ENCODE measurements at places on chromosomes 13 and 19.

GRCh38 chr19:27780367-27781075 is 1432.4 kb downstream of the UQCRFS1 start:
- no peak for DNase-seq

- DNase-seq, result no peak
Observed at GRCh38 chr19:2477732-2478191, 1.8 kb downstream of the GADD45B start.

GRCh38 chr19:3108775-3109174 is 14.6 kb downstream of the GNA11 start:
- no peak for DNase-seq

- DNase-seq, result no peak
Observed at GRCh38 chr19:40219721-40220276, 1.6 kb upstream of the TTC9B start.

- DNase-seq, result no peak
Observed at GRCh38 chr19:58557221-58558065, 968 bp downstream of the UBE2M start.

GRCh38 chr13:60759499-60759898 is 362.5 kb downstream of the TDRD3 start:
- no peak for DNase-seq

DNA sequence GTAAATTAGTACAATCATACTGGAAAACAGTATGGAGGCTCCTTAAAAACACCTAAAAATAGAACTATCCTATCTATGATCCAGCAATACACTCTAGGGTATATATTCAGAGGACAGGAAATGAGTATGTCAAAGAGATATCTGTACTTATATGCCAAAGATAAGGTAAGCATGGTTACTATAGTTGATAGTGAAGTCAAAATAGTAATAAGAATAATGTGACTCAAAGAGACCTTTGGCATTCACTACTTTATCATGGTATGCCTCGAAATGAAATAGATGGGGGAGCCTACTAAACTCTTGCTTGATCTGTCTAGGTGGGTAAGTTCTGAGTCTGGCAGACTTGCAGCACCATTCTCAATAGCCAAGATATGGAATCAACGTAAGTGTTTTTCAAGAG is 30.3 kb downstream of the FXYD5 start:
- no peak for DNase-seq

GRCh38 chr19:35612224-35612558 is 344 bp upstream of the HAUS5 start:
- no peak for DNase-seq

GRCh38 chr13:43284162-43284561 is 260.8 kb downstream of the DNAJC15 start:
- no peak for DNase-seq

- DNase-seq, result no peak
Observed at GRCh38 chr19:51158474-51159129, 16.5 kb downstream of the SIGLEC7 start.

GRCh38 chr13:113553511-113554332 is 30.8 kb upstream of the TFDP1 start:
- DNase-seq, result no peak

DNA sequence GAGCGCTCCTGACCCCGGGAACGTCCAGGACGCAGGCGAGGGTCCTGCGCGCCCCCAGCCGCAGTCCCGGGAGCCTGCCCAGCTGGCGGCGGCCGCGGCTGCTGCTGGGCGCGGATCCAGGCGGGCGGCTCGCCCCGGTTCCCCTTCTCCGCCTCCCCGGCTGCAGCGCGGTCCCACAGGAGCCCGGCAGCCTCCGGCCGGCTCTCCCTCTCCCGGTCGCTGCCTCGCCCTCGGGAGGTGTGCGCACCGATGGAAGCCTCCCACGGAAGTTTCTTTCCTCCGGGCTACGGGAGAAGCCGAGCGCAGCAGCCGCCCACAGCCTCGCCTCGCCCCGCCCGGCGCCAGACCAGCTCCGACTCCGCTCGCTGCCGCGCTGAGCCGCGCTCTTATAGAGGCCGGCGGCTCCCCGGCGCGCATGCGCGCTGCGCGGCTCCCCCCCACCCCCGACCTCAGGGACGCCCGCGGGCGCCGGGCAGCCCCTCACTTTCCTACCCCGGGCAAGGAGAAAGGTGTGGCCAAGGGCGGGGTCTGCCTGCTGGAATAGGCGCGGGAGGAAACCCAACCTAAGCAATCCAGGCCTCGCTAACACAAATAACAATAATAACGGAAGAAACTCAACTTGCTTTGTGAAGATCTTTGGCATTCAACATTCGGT is at the start of gene SHISA2:
TSS of gene SHISA2 (minus strand) at position 360 of the 655 bp plus-strand sequence. CDS start 1,041 bp downstream, outside the sequence.
- no peak for DNase-seq

DNA sequence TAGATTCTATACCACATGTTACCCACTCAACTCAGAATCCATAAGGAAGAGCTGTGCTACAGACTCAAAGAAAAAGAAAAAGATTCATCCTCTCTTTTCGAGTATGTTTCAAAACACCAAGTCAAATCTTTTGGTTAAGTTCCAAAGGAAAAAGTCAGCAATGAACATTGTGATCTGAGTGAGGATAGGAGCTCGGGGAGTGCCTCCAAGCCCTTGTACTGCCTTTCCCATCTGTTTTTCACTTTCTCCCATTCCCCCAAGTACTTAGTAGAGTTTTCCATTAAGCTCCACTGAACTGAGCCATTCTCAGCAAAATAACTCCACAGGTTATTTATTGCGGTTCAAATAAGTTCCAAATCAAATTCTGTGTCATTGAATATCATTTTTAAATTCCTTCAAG is 47.7 kb upstream of the MAB21L1 start:
- DNase-seq, result no peak

DNA sequence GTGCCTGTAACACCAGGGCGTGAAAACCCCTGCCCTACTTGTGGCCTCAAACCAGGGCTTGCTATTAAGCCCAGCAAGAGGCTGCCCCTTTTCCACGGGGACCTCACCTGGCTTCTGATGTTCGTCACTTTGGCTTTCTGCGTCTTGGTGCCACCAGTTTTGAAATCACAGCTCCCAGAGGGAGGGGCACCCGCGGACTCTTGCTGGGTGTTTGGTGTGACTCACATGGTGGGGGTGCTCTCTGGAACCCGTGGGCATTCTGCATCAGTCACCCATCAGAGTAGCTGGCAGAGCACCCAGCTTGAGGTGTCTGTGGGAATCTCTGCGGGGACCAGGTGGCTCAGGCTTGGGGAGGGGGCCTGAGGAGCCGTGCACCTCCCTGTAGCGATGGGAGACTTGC is 19.2 kb downstream of the SIPA1L3 start:
- no peak for DNase-seq

DNA sequence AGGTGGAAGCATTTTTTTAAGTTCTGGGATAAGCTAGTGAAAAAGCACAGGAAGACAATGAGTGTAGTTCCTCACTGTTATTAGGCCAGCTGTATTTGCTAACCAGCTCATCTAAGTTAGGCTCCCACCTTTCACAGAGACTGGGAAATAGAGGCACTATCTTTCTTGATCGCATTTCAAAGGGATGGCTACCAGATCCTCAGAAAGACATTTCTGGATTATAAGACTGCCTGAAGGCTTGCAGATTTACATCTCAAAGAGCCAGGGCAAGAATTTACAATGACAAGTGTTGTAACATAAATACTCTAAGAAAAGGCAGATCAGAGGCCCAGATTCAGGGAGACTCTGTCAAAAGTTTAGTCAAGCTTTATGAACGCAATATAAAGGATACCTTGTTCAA is 1005.5 kb downstream of the PCDH9 start:
- DNase-seq, result no peak

GRCh38 chr13:25806264-25806974 is 245.4 kb downstream of the SHISA2 start:
- no peak for DNase-seq

Data from AG09309 (cell line).